ENCODE measurements at places on chromosomes 7 and 10.

- DNase-seq = no peak
Observed at GRCh38 chr7:100418930-100419659, 9.4 kb downstream of the ZCWPW1 start.

DNA sequence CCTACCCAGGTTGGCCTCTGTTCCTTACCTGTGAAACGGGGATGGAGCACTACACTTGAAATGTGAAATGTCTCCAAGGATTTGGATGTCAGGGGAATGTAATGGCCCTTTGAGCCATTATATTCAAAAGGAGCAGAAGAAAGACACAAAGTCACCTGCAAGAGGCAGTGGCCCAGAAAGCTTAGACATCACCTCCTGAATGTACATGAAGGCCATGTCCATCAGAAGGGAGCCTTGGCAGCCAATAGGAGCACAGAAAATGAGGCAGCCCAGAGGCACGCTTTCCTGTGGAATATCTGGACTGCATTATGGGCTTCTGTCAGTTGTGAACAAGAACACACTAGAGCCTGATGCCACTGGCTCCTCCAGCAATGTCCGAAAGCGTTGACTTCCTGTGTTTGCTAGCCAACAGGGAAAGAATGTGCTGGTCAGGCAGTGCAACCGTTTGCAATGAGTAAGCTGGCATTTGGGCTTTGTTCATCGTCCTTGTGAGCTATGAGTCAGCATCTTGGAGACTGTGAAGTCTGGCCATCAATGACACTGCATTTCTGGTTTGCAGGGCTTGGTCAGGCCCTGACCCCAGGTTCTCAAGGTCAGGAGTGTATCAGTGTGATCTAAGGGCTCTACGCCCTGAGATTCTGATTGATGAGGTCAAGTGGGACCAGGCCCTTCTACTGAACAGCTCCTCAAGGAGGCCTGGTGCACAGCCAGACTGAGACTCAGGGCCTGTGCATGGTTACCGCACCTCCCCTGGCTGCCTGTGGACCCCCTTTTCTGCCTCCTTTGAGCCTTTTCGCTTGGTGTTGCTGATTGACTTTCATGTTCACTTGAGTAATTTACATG, 222.4 kb downstream of the RPS24 start:
- DNase-seq = no peak

GRCh38 chr10:62512732-62513475, 138.7 kb downstream of the ZNF365 start:
- no peak for DNase-seq

DNA sequence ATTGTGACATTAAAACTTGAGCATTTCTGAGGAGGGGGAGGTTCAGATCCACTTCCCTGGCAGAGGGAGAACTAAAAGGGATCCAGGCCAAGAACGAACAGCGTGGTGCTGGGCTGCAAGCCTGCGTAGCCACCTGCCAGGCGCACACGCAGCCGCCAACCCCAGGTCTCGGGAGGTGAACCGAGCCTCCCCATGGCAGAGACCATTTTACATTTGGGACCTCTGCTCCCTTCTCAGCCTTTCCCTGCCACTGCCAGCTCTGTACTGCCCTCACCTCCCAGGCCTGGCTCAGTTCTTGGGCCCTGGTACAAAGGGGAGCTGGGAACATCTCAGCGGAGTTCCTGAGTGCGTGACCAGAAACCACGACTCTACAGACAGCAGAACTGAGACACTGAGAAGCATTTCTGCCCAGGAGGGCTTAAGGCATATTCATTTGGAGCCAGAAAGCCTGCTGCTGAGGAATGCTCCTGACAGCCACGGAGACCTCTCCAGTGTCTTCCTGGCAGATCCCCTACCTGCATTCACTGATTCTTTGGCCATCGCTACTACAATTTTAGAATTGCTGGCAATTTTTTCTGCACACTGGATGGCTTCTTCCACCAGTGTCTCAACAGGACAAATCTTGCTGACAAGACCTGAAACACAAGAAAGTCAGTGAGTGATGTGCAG, 7.6 kb downstream of the ECHS1 start:
- DNase-seq = no peak

DNA sequence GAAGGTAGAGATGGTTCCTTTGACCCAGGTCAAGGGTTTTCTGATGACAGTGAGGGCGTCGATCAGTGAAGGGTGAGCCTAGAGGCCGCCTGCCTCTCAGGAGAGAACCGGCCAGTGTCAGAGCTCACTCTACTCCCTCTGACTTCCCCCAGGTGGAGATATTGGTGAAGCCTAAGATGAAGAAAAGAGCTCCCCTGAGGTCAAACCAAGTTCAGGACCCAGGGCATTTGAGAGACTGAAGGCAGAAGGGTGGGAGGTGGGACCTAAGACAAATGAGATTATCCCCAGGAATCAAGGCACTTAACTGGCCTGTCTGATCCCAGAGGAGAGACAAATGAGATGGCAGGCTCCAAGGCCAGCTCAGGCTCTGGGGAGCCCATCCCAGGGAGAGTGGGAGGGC, 104.7 kb downstream of the CDH23 start:
- DNase-seq = no peak

GRCh38 chr7:55472928-55473725, 99.2 kb downstream of the VOPP1 start:
- DNase-seq = no peak

GRCh38 chr7:88256906-88257305, 37.1 kb upstream of the SRI start:
- DNase-seq = no peak

DNA sequence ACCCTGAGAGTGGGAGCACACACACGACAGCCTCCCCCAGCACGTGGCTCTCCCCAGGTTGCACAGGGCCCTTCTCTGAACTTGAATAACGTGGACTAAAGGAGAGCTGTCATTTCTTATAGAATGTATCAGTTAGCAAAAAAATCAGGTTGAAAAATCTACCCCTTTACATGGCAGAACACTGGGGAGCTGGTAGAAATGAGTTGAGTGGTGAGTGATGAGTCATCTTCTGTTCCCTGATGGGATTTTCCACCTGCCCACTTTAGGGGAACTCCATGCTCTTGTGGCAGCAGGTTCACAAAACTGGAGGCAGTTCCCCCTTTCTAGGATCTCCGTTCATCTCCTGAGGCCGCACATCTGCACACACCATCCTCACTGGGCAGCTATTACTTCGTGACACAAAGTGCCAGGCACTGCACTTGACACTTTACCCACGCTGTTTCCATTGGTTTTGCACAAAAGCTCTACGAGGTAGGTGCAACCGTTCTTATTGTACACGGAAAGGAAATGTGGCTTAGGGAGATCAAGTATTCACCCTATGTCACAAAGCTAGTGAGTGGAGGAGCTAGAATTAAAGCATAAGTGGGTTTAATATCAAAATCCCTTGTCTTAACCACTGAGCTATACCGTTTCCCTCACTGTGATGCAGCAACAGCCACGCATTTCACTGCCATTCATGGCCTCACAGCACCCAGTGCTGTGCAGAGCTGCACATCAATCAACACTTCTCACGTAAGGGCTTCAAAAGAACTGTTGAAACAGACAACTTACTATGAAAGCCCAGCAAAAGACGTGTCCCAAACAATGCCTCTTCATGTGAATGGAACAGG, 80.2 kb downstream of the RNF216 start:
- peak; percentile 42 for DNase-seq

GRCh38 chr7:81231301-81231838, 312.5 kb upstream of the SEMA3C start:
- no peak for DNase-seq

DNA sequence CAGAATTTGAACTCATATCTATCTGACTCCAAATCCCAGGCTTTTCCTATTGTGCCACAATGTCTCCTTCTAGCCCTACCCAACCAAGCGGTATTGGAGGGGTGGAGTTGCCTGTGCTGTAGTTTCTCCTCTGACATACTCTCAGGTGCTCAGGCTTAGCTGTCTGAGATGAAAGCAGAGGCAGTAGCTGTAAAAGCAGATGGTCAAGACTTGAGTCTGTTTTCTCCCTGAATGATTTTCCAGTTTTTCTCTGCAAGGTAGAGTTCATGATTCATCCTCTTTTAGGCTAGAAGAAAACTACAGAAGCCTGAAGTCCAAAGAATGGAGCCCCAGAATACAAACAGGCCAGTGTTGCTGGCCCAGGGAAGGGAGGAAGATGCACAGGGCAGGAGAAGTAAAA, 130.0 kb downstream of the PDE1C start:
- no peak for DNase-seq

DNA sequence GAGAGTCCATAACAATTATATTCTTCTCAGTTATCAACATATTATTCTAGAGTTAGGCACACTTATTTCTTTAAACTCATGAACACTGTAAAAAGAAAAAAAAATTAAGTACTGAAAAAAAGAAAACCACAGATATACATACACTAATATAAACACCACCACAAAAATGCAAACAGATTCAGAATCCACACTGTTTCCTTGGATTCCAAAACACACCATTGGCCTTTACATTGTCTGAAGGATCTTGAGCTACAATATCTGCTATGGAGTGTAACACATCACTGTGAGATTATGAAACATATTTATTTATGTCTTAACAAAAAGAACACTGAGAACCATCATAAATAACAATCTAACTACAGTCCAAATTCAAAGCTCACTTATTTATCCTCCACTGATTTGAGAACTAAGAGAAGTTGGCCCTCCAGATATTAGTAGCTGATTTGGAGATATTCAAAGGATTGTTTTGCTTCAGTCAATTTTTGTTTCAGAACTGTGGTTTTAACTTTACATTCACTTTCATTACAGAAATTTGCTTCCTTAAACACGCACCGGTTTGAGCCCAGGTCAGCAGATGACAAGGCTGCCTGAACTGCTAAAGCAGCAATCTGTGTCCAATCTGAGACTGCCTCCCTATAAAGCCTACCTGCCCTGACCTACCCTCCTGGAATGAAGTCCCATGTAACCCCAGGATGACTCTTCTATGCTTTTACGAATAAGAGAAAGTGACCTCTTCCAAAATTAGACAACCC, 47.0 kb upstream of the CDK1 start:
- no peak for DNase-seq

- DNase-seq = peak; percentile 69
Observed at GRCh38 chr10:1123198-1123597, 67.0 kb downstream of the WDR37 start.

DNA sequence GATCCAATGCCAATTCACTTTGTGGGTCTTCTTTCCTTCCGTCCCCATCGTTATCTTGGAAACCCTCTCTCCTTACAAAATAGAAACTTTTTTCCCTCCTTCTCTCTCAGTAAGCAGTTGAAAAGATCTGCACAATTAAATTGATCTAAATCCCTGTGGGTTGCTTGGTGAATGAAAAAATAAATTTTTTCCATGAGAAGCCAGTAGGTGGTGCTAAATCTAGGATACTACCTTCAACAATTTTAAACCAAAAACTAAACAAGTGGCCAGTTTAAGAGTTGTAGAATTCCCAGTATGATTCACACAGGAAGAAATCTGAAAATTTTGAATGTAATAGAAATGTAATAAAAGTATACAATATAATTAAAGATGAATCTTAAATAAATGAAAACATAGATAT, 990.3 kb upstream of the ZNF722 start:
- no peak for DNase-seq

DNA sequence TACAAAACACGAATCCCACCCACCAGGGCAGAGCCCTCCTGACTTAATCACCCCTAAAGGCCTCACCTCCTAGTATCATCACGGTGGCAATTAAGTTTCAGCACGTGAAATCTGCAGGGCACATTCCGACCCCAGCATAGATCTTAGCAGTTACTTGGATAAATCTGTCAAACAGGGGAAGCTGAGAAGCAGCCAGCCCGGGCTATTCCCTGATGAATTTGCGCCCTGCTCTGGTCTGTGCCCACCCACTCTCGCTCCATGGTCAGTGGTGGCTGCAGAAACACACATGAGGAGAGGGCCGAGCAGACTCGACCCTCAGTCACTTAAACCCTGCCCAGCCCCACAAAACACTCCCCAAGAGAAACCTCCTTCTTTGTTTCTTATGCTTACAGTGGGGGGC, 28.7 kb downstream of the INSIG1 start:
- no peak for DNase-seq

DNA sequence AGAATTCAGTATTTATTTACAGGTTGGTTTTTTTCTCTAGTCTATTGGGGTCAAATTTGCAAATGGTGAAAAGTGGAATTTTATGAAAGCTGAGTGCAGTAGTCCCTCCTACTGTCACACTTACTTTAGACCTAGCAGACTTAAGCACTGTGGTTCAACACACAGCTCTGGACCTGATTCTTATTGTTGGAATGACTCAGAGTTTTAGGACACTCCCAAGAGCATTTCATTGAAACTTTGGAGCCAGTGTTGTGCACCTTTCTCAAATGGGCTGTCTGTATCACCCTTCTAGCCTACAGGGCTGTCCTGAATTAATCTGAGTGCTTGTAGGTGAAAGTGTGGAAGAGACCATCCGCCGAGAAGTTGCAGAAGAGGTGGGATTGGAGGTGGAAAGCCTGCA, 16.1 kb downstream of the NUDT13 start:
- no peak for DNase-seq

- no peak for DNase-seq
Observed at GRCh38 chr10:89053555-89053954, 63.0 kb downstream of the FAS start.

GRCh38 chr10:49738616-49739360, 23.3 kb downstream of the OGDHL start:
- DNase-seq = no peak

DNA sequence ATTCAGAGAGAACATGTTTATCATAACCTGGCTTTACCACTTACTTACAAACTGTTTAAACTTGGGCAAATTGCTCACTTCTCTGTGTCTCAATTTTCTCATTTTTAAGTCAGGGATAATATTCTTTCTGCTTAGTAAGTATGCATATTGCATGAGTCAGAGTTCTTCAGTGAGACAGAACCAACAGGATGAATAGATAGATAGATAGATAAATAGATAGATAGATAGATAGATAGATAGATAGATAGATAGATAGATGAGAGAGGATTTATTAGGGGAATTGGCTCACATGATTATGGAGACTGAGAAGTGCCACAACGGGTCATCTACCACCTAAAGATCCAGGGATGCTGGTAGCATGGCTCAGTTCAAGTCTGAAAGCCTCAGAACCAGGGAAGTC, 15.7 kb upstream of the SMIM30 start:
- no peak for DNase-seq

- DNase-seq = no peak
Observed at GRCh38 chr7:77811516-77812289, 13.1 kb downstream of the PHTF2 start.

All from T-helper 2 cell (primary cell).